ENCODE measurements at places on chromosomes 12 and 14.
A peak's percentile ranks its signal among the peaks of the same experiment; 100 is the strongest.

DNA sequence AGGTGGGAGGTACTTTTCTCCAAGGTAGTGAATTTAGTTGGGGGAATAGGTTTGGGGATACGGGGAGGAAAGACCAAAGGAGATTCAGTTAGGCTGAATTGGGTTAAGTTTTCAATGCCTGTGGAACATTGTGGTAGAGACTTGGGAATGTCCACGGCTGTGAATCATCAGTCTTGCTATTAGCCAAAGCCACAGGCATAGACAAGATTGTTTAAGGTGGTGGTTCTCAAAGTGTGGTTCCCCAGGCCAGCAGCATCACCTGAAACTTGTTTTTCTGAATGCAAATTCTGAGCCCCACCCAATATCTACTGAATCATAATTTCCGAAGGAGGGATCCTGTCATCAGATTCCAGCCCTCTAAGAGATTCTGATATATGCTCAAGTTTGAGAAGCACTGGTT, 316.2 kb downstream of the EGLN3 start:
- no peak for DNase-seq

GRCh38 chr12:8917751-8918150, 3.4 kb downstream of the PHC1 start:
- no peak for DNase-seq

GRCh38 chr12:80226576-80226975, 127.2 kb downstream of the OTOGL start:
- no peak for DNase-seq

DNA sequence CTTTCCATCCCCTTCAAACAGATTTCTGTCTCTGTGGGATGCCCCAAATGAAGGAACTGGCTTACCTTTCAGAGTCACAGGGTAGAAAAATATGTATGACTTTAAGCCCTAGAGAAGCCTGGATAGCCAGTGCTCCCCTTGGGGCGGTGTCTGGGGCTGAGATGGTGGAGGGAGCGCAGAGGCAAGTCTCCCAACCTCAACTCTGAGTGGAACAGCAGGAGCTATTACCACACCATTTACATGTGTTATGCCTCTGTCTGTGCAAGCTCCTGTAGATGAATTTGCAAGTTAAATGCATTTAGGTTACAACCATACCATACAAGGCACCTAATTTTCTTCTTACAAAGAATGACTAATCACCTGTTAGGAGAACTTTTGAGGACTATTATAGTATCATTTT, 50.4 kb upstream of the CLMN start:
- no peak for DNase-seq

- peak; percentile 91 for DNase-seq
These were observed 993.9 kb downstream of the GALC start for GRCh38 chr14:86999036-86999435.

GRCh38 chr14:76647697-76648298, 113.5 kb upstream of the VASH1 start:
- DNase-seq: peak; percentile 10

DNA sequence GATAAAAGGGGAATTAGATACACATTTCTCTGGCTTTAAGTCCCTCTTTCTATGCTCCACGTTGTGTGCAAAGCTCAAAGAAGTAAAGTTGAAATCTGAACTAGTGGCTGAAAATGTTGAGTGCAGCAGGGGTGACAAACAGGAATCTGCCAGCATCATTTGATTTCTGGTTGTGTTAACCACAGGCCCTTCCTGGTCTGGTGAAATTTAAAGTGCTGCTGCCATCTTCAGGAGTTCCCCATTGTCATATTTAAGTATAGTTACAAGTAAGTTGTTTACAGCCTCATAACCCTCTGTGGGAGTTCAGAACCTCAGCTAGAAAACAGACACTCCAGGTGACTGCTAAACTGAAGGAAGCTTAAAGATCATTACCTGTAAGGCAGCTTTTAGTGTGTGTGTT, 90.9 kb upstream of the CCDC196 start:
- DNase-seq: no peak

DNA sequence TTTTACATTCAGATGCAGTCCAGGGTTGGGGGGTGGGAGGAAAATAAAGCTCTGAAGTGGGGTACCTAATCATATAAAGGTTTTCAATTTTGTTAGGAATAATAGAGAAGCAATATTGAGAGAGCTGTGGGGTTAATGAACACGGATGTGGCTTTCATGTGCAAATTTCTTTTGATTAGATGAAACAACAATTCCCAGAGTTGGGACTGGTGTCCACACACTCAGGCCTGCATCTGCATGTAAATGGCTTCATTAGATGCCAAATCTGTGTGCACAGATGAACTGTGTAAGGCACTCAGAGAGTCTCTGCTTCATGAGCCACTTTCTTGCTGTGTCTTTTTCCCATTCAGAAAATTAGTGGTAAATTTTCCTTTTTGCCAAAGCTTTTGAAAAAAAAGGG, 377.1 kb upstream of the NOVA1 start:
- no peak for DNase-seq

GRCh38 chr12:116144384-116144783, 133.1 kb downstream of the MED13L start:
- DNase-seq: no peak

DNA sequence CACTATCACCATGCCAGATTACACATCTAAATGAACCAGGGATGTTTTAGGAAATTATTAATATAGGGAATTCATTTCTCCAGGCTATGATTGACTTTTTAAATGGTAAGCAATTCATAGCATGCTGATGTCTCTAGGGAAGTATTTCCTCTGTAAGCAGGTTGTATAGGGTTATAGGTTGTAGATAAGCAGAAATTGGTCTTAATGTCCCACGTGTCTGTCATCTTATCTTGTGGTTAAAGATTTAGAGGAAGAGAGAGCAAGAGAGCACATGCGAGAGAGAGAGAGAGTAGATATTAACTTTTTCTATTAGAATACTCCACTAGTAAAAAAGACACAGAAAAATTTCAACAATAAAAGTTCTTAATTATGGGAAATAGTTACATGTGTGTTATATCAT, 32.6 kb downstream of the TRHDE start:
- DNase-seq: no peak

DNA sequence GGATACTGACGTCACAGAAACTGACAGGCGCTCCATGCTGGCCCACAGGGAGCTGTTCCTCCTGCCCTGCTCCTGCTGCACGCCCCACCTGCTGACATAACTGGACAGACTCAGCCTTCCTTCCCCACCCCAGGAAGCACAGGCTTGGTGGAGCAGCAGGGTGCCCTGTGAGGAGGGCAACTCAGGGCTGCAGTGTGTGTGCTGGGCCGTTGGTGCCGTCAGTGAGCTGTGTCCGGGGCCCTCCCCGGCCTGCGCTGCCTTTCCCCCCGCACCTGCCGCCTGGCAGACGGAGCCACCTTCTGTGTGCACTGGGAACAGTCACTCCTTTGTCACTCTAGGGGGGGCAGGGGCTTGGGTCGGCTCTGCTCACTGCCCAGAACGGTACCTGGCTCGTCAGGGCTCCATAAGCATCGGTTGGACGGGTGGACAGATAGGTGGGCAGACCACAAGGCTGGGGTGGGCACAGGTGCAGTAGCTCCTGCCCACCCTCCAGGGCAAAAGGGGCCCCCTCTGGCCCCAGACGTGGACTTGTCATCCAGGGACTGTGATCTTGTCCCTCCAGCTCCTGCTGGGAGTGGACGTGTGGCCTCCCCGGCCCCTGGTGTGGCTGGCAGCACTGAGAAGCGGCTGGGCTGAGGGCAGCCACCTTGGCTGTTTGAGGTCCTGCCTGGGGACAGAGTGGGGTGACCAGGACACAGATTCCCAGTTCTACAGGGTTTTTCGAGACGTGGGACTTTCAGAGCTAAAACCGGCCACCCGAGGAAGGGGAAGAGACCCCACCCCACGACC, 32.8 kb downstream of the FBRSL1 start:
- no peak for DNase-seq

GRCh38 chr12:47318963-47319362, 239.2 kb upstream of the AMIGO2 start:
- no peak for DNase-seq

DNA sequence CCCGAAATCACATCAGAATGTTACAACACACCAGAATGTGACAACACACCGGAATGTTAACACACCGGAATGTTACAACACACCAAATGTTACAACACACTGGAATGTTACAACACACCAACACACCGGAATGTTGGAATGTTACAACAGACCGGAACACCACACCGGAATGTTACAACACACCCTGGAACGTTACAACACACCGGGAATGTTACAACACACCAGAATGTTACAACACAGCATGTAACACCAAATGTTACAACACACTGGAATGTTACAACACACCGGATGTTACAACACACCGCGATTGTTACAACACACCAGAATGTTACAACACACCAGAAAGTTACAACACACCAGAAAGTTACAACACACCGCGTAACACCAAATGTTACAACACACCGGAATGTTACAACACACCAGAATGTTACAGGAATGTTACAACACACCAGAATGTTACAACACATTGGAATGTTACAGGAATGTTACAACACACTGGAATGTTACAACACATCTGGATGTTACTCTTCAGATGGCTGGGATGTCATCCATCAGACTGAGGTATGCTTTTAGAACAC, 21.1 kb downstream of the CHFR start:
- DNase-seq: peak; percentile 28

- peak; percentile 75 for DNase-seq
These were observed at the start of gene CKAP4 for GRCh38 chr12:106247674-106248311. CKAP4 (minus strand) TSS chr12:106248020; CDS start chr12:106247851, 169 bp downstream.

GRCh38 chr12:127548123-127548553, 718.8 kb upstream of the TMEM132C start:
- DNase-seq: peak; percentile 60

DNA sequence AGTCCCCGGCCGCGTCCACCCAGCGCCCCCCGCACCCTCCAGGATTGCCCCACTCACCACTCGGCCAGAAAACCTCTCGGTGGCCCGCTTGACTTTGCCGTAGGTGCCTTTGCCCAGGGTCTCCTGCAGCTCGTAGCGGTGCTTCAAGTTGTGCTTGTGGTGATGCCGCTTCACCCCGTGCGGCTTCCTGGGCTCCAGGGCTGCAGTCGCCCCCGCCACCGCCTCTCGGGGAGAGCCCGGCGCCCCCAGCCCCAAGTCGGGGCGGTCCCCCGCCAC, 459 bp downstream of the NUAK1 start:
- DNase-seq: no peak

DNA sequence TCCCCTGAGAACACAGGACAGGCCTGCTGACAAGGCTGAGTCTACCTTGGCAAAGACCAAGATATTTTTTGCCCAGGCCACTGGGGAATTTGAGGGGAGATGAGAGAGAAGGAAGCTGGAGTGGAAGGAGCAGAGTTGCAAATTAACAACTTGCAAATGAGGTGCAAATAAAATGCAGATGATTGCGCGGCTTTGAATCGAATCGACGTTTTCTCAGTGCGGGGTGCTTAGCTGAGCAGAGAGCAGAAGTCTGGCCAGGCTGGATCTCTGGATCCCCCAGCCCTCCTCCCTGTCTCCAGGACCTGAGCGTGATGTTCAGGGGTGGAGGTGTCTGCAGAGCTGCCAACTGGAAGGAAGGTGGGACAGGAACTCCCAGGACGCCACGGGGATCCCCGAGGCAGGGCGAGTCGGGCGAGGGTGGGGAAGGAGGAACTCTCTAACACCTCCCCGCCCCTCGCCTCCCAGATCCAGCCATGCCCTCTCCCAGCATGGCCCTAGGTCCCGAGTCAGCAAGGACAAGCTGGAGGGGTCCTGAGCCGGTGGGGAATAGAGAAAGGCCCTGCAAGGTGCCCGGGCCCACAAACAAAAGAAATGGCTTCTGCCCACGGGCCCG, 527 bp upstream of the CARMIL3 start:
- DNase-seq: no peak

GRCh38 chr12:124413401-124413800, 118.5 kb downstream of the RFLNA start:
- no peak for DNase-seq
